Hypothalamus (tissue), 51 donors: ENCODE measurements at places on chromosomes 4 and X.

DNA sequence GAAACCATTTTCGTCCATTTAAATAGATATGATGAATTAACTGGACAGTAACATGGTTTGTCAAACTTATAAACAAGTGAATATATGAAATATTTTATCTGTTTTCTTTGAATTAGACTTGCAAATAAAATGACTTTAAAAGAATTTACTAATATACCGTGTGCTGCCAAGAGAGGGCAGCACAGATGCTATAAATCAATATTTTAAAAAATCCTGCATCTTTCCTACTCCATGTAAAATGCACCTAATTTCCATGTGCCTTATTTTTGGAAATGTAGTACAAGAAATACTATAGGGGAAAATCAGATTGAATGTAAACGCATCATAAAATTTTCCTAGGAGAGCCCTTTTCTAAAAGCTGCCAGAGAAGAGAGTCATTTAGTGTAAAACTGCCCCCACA is 62.2 kb downstream of the PRKX start:
- no peak for DNase-seq

GRCh38 chrX:56728752-56729151 is 291 bp upstream of the NBDY start:
- no peak for DNase-seq

- no peak for DNase-seq
Observed at GRCh38 chrX:15087747-15088146, 182.1 kb downstream of the ASB9 start.

DNA sequence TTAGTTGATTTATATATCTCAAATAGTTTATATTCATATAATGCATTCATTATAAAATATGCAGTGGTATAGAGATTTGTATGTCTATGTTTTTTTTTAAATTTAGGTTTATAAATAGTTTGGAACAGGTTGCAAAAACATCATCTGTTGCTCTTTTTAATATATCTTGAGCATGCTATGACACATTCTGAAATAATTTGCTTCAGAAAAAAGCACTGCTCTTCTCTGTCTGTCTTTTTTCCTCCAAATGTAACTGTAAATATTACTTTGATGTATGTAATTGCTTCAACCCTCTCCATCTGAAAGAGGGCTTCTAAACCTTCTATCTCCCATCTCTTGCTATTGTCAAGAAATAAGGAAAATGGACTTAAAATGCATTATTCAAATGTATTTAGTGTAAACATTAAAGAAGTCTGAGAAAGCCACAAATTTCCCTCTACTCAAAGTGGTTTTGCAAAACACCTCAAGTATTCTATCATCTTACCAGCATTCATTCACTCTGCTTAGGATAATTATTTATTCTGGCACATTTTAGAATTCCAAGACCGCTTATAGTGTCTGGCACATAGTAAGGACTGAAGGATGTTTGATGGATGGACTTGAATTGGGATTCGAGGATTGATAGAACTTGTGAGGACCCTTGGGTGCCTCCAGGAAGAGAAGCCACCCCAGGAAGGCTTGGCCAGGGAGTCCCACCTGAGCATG is 87.8 kb downstream of the CLNK start:
- no peak for DNase-seq

GRCh38 chrX:100611951-100612350 is 24.7 kb downstream of the TSPAN6 start:
- no peak for DNase-seq

DNA sequence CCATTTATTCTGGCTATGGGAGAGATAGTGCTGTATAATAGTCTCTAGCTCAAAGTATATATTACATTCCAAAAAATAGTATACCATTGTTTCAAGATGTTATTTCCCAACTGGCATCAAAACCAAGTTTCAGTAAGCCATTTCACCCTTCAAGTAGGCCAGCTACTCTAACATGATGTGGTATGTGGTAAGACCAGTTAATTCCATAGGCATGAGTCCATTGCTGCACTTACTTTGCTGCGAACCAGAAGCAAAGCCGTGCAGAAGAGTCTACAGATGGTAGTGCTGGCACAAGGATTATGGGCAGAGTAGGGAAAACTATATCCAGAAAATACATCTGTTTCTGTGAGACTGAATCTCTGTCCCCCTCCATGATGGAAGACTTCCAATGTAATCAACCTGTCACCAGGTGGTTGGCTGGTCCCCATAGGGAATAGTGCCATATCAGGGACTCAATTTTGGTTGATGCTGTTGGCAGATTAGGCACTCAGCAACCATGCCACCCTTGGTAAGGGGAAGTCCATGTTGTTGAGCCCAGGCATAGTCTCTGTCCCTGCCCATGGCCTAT is 49.8 kb upstream of the HSD17B10 start:
- DNase-seq, result no peak

- no peak for DNase-seq
Observed at GRCh38 chr4:27217261-27217769, 356.7 kb downstream of the STIM2 start.

GRCh38 chr4:138697851-138698250 is 317.7 kb upstream of the NOCT start:
- no peak for DNase-seq

GRCh38 chrX:5915783-5916182 is 312.9 kb downstream of the NLGN4X start:
- DNase-seq, result no peak

DNA sequence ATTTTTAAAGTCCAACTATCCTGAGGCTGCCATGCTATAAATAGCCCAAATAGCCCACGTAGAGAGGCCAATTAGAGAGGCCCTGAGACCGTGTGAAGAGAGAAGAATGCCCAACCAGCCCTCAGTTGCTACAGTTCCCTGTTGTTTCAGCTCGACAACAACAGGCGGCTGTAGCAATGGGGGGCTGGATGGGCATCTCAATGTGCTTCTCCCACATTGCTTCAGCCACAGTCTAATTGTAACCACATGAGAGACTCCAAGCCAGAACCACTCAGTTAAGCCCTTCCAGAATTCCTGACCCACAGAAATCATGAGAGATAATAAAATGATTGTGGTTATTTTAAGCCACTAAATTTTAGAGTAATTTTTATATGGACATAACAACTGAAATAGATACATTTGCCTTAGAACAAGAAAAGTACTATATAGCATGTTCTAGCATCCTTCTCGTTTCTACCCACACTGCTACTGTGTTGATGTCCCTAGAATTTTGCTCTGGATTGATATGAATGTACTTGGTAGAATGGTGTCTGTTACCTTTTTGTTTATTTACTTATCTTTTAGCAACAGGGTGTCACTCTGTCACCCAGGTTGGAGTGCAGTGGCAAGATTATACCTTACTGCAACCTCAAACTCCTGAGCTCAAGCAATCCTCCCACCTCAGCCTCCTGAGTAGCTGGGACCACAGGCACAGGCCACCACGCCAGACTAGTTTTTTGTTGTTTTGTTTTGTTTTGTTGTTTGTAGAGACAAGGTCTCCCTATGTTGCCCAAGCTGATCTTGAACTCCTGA is 436.4 kb downstream of the BCOR start:
- DNase-seq, result no peak

DNA sequence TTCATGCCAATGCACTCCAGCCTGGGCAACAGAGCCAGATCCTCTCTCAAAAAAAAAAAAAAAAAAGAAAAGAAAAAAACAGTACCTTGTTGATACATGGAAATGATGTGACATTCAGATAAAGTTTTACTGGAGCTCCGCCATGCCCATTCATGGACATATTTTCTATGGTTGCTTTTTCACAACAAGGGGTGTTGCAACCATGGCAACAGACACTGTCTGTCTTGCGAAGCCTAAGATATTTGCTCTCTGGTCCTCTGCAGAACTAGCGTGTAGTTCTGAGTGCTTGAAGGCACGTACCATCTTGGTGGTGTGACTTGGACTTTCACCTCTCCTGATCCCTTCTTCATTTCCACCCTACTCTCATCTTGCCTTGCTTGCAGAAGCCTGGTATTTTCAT is 53.2 kb downstream of the TBL1X start:
- DNase-seq, result no peak

GRCh38 chr4:82380344-82380743 is 6.6 kb upstream of the HNRNPD start:
- DNase-seq, result no peak

DNA sequence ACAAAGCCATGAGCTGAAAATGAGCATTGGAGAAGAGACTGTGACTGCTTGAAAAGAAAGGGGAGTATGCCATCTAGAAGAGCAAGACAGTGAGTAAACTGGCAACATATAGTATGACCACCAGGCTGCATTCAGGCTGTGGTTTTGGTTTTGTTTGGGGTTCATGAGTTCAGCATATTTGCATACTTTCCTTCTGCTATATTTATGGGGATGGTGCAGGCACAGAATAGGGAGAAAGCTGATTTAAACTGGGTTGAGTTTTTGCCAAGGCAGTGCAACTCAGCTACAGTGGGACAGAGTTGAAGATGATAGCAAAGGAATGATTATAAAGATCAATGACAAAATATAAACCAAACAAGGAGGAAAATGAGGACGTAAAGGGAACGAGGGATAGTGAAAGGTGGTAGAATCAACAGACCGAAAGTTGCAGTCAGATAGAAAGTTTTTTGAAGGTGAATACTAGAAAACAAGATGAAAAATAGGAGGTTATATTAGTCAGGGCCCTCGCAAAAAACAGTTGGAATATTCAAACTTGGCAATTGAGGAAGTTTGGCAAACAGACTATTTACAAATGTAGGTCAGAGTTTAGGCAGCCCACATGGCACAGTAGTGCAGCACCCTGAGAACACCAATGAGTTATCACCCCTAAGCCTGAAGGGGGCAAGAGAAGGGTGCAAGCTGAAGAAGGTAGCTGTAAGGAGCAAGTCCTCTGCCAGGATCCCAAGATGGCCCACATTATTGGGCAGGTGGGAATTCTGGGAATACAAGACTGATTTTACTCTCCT is 114.8 kb upstream of the MAP9 start:
- no peak for DNase-seq

GRCh38 chr4:88007304-88008121 is at the start of gene PKD2:
PKD2 (plus strand) TSS chr4:88007635; CDS start chr4:88007734, 99 bp downstream.
- peak; percentile 70 for DNase-seq

DNA sequence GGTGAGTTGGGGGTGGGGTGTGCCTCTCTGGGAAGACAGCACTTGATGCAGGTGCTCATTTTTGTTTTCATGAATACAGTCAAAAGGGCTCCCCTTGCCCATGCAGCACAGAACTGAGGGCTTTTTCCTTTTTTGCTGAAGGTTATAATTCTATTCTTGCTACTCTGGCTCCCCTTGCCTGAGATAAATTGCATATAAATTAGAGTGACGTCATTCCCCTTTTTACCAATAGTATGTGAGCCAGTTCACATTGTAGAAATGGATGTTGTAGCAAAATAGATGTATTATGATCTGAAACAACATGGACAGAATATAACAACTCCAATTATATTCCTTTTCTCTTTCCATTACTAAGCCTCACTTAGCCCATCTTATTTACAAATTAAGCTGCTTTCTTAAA is 28.4 kb downstream of the CXorf58 start:
- no peak for DNase-seq

- no peak for DNase-seq
Observed at GRCh38 chr4:1330761-1331590, 16.0 kb upstream of the UVSSA start.

GRCh38 chr4:78022517-78022916 is 34.6 kb upstream of the FRAS1 start:
- no peak for DNase-seq

DNA sequence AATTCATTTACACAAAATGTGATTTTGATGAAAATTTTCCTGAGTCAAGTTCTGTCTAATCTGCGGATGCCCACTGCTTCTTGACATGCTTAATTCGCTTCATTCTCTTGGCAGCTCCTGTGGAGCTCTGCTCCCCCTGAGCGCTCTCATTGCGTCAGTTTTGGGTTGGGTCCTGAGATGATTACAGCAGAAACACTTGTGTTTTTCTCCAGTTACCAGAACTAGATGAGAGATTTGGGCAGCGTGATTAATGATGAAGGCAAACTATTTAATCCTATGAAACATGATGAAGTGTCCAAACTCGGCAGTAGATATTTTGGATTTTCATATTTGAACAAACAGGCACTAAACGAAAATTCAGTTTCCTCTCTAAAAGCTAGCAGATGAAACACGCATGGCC is 4.2 kb upstream of the CXCL1 start:
- DNase-seq, result no peak

- no peak for DNase-seq
Observed at GRCh38 chr4:8400632-8401325, 39.7 kb downstream of the ACOX3 start.

- no peak for DNase-seq
Observed at GRCh38 chr4:132195176-132195575, 953.9 kb upstream of the PCDH10 start.

- no peak for DNase-seq
Observed at GRCh38 chr4:113141901-113142346, 92.5 kb downstream of the ANK2 start.

GRCh38 chr4:69833251-69833650 is 26.7 kb downstream of the SULT1E1 start:
- no peak for DNase-seq

DNA sequence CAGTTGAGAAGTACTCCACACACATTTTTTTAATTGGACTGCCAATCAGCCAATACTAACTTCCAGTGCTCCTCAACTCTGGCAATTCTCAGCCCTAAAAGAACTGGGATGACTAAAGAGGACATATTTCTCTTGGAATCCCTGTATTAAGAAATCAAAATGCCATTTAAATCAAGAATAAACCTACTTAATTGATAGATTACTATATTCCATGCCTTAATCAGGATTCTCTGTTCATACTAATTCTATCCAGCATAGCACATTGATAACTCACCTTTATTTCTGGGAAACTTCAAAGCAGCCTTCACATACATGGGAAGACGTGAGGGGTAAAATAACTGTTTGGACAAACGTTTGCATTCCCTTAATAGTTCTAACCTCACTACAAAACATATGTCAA is 93.0 kb upstream of the DKK2 start:
- no peak for DNase-seq

- no peak for DNase-seq
Observed at GRCh38 chr4:90128961-90129495, 1.8 kb downstream of the CCSER1 start.

DNA sequence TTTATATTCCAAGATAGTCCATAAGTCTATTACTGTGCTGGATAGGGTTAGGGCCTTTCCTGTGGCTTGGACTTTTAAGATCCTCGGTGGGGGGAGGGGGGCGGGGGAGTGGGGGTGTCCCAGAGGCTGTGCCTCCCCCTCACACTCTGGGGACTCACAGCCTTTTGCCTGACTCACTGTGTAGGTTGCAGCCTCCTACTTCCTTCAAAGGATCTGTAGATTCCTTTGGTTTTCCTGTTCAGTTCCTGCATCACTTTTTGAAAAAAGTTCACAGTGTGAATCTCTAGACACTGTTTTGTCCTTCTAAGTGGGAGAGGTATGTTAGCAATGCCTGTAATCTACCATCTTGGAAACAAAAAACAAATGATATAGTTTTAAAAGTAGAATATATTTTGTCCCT is 999.9 kb downstream of the GLUD2 start:
- DNase-seq, result no peak

DNA sequence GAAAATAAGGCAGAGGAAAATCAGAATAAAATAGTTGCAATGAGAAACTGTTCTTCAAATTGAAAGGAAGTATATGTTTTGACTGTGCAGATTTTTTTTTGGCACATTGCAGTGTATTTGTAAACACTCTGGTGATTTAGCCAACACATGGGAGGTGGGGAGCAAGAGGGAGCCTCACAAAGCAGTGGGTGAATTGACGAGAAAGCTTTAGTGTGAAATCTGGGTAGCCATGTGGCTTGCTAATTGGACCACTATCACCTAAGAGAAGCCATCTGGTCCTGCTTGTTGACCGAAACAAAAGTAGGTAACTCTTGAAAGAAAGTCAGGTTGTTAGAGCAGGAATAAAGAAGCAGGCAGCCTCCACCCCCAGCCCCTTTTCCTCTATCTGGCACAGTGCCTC is 10.4 kb downstream of the CLCN5 start:
- no peak for DNase-seq

GRCh38 chr4:113845138-113845537 is 83.6 kb upstream of the CAMK2D start:
- no peak for DNase-seq

- DNase-seq, result no peak
Observed at GRCh38 chr4:28462766-28463700, 1602.4 kb downstream of the STIM2 start.
